Activated effector memory CD4-positive, alpha-beta T cell treated with Interleukin-2 at 50 U/mL for 16 hours (primary cell): ENCODE measurements at places on chromosomes 2 and 18.

DNA sequence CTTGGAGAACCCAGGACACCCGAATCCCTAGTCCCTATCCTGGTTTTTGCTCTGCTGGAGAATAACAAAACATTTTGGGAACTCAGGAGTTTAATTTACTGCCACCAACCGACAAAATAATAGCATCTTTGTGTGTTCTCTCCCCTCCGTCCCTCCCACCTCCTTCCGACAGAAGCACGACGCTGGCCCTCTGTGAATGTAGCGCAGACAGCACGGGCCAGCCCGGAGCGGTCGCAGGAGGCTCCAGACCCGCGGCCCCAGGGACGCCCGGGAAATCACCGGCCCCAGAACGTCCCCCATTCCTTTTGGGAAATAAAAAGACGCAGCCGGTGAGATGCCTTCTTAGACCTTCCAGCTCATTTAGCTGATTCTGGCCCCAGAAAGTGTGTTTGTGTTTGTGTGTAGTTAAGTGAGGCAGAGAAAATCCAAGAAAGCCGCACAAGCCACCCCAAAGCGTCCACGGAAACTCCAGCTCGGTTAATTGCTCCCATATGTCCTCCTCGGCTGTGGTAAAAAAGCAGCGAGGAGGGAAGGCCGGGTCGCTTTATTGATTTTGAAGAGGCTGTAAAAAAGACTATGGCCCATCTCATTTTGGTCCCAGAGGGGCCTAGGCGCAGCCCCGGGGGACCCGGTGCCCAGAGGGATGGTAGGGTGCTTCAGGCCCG, 577 bp upstream of the TANC1 start:
- no peak for DNase-seq

GRCh38 chr2:160701822-160702221, 208.2 kb upstream of the RBMS1 start:
- DNase-seq: no peak

DNA sequence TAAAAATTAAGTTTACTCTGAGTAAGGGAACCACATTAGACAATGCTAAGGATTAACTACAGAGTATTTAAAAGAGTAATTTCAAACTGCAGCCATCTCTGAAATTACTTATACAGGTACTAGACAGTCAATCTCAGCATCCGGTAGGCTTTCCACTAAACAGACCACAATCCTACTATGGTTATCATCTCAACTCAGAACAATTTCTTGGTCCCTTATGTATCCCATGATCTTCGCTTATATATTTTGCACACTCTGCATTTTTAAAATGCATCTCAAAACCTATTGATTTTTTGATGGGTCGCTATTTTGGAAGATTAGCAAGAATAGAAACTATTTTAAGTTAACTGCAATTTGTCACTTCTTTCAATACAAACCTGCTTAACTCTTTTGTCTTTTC, 1.4 kb downstream of the PPP4R1 start:
- DNase-seq: no peak

GRCh38 chr18:755506-755905, 43.1 kb upstream of the ENOSF1 start:
- DNase-seq: no peak

GRCh38 chr2:134441153-134441863, 187.4 kb downstream of the MGAT5 start:
- no peak for DNase-seq

DNA sequence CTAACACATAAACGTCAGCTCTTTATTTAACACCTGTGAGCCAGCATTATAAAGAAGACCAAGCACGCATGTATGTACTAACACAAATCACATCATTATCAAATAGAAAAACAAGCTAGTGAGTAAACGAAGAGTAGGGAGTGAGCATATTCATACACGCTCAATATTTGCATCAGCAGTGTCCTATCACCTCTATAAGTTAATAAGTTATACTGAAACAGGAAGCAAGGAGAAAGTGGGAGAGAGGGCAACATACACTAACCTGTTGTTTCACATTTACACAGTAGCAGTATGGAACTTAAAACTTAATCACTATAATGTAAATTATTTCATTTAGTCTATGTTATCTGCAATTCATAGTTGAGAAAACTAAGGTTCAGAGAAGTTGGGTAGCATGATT, 321.5 kb upstream of the TANK start:
- DNase-seq: no peak

GRCh38 chr2:17228461-17228860, 289.8 kb downstream of the RAD51AP2 start:
- no peak for DNase-seq

DNA sequence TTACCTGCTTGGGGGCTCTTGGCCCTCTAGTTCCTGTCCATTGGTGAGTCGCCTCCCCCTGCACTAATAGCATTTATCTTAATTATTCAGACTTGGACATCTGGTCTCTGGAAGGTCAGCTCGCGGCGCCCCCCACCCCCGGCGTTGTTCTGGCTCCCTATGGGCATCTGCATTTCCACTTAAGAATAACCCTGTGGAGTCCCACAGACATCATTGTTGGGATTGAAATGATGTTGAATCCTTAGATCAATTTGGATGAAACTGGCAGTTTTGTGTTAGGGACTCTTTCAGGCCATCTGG, 313.8 kb upstream of the HS6ST1 start:
- DNase-seq: no peak

DNA sequence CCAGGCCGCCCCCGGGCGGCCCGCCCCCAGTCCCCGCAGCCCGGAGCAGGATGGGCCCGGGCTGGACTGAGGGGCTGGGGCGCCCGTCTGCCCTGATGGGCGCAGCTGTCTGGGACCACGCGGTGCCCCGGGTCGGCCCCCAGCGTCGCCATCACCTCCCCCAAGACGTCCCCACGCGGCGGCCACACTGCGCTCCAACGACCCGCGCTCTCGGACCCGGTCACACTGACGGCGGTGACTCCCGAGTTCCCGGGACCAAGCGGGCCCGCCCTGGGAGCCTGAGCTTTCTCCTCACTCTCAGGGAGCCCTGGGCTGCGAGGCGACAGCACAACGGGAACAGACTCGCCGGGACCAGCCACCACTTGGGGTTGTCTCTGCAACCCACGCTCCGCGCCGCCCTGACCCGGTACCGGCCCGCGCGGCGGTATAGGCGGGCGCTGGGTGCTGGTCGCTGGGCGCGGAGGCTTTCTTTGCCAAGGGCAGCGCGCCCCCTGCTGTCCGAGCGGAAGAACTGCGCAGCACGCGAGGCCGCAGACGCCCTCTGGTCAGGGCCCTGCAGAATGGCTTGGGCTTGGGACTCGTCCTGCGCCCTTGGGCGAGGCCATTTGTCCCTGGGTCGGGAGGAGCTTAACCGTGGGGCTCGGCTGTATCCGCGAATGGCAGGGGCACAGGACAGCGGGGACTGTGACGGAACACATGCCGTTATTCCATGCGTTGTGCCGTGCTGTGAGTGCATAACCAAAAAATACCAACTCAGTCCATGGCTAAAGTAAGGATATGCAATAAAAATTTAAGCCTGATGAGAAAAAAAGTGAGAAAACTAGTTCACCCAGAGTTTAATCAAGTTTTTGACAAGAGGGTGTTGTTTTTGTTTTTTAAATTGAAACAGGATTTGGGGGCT, 54.8 kb upstream of the ANKRD62 start:
- DNase-seq: peak; percentile 59

GRCh38 chr2:149703281-149703680, 115.7 kb upstream of the MMADHC start:
- DNase-seq: no peak

- DNase-seq: no peak
These were observed 132.7 kb downstream of the TSN start for GRCh38 chr2:121888189-121888557.

DNA sequence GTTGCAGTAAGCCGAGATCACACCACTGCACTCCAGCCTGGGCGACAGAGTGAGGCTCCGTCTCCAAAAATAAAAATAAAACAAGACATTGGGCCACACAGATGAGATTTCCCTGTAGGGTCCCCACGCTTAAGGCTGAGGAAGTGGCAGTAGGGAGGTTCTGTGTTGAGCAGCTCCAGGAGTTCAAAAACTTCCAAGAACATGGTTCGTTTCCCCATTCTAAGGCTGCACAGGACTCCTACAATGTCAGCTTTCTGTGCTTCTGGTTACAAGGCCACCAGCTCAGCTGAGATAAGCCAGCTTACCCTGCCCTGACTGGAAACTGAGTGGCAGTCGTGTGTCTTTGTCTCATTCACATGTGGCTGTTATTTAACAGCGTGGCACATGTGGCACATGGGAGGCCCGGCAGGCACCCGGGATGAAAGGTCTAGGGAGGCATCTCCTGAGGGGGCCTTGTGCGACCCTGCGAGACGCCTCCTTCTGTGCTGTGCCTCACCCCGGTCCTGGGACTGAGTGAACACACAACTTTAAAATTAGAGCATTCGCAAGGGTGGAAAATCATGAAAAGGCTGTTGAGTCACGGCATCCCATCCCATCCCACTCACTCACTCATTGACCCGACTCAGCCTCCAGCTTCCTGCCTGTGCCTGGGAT, 7.7 kb downstream of the ITGB1BP1 start:
- DNase-seq: no peak
